ENCODE measurements at places on chromosomes 16 and 17.

- no peak for DNase-seq
These were observed 44.9 kb downstream of the USP22 start for GRCh38 chr17:20997711-20998570.

- no peak for DNase-seq
These were observed 225.3 kb downstream of the WWOX start for GRCh38 chr16:78324649-78325285.

GRCh38 chr17:82384051-82384729, 12.6 kb downstream of the UTS2R start:
- DNase-seq: no peak

DNA sequence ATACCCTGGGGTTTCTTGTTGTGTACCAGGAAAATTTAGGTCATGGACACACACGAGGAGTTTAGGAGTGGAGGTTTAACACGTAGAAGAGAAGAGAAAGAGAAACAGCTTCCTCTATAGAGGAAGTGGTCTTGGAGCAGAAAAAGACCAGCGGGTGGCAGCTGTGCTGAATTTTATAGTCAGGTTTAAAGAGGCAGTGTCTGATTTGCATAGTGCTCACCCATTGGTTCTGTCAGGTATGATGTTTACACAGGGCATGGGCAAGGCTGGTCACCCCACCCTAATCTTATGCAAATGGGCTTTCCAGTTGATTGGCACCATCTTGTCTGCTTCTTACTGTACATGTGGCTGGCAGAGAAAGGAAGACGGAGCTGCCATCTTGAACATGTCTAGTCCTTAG, 309.0 kb downstream of the CDH13 start:
- DNase-seq: no peak

GRCh38 chr16:425740-426114, 278 bp downstream of the RAB11FIP3 start:
- no peak for DNase-seq

DNA sequence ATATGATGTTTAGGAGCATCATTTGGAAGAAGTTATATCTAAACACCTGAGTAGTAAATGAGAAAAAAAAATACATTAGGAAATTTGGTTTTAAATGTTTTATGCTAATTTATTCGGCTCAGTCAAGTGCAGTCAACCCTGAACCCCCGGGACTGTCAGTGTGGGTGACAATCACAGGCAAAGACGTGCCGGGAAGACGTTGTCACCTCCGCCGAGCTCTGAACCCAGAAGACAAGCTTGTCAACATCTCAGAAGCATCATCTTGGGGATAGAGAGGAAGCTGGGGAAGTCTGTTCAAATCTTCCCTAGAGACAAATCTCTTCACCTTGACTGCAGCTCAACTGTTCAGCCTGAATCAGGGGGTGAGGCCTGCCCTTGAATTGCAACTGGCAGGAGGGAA, 159.7 kb downstream of the RBFOX3 start:
- DNase-seq: no peak

DNA sequence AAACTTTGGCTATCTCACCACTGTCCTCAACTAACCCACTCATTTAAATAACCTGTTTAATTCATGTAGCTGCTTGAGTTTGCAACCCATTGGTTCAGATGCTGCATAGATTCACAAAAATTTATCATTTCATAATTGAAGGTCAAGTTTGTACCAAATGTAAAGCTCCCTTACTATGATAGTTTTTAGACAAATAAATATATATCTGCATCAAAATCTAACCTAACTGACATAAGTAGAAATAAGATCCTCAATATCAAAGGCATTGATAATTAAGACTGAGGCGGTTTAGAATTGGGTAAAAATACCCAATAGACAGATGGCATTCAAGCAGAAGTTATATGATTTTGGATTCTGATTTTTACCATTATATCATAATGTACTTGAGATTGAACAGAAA, 132.9 kb upstream of the NACA2 start:
- no peak for DNase-seq

- DNase-seq: no peak
These were observed 474.9 kb downstream of the SLC39A11 start for GRCh38 chr17:72617557-72617956.

- no peak for DNase-seq
These were observed 125.0 kb upstream of the HS3ST2 start for GRCh38 chr16:22688930-22689329.

- no peak for DNase-seq
These were observed 36.3 kb downstream of the DHRS7B start for GRCh38 chr17:21163101-21163500.

GRCh38 chr16:68402748-68403040, 45.6 kb downstream of the SMPD3 start:
- DNase-seq: no peak

- DNase-seq: peak; percentile 67
These were observed 689 bp upstream of the TBC1D24 start for GRCh38 chr16:2473999-2474876.

DNA sequence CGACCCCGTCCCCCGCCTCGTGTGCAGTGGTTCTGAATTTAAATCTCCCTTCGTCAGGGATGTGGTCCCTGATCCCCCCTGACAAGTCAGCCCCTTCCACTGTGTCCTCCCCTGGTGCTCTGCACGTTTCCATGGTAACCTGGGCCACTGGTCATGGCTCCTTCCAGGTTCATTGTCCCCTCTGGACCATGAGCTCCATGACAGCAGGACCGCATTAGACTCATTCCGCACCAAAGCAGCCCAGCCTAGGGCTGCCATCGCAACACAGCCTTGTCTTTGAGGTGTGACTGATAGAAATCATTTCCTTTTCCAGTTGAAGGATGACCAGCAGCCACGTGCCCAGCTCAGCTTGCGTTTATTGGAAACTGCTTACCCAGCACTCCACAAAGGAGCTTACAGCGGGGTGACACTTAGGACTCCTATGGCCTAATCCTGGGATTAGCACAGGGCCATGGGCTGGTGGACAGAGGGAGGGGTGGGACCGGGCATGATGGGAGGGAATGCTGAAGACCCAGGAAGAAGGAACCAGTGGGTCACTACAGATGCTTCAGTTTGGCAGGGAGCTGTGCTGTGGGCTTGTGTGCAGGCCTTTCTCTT, 7.6 kb downstream of the RCVRN start:
- no peak for DNase-seq

DNA sequence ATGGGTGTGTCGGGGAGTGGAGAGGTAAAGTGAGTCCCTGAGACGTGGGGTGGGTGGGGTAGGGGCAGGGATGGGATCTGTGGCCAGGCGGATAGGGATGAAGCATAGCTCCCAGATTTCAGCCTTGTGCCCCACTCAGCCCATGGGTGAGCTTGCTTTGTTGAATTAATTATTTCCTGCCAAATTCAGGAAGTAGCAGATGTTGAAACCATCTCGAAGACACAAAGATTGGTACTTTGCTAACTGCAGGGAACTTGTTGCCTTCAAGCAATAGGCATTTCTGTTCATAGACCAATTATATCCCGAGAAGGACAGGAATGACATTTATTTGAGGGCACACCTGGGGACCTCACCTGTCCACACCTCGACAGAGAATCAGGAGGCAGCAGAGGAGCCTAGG, 11.0 kb upstream of the C16orf74 start:
- no peak for DNase-seq

DNA sequence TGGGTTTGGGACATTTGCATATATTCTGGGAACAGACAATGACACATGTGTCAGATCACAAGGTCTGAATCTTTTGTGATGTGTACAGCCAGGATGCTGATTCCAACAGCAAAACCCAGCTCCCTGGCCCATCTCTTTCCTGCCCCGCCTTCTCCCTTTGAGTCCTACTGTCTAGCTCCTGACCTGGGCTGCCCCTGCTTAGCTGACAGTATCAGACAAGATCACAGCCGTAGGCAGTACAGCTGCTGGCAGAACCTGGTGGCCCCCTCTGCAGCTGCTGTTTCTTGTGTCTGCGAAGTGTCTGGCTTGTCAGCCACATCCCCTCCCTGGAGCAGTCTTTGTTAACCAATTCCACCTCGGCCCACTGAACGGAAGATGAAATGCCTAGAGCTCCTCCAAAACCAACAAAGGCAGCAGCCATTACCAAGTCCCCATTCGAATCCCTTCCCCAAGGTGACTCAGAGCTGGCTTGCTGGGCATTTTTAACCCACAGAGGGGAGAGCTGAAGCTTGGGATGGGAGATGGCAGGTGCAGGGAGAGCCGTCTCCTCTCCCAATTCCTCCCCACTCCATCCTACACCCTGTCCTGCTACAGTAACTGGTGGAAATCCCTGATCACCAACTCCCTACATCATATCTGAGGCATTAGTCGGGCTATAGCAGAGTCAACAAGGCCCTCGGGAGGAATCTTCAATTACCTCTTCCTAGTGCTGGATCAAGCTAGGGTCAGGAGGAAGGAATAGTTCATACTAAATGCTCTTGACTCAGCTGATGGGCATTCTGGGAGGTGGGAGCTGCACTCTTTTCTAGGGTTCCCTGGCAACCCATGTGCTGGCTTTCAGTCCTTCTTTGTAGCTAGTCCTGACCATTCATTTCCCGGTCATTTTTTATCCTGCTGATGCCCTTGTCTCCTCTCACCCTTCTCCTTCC, 5.8 kb downstream of the PIPOX start:
- no peak for DNase-seq

DNA sequence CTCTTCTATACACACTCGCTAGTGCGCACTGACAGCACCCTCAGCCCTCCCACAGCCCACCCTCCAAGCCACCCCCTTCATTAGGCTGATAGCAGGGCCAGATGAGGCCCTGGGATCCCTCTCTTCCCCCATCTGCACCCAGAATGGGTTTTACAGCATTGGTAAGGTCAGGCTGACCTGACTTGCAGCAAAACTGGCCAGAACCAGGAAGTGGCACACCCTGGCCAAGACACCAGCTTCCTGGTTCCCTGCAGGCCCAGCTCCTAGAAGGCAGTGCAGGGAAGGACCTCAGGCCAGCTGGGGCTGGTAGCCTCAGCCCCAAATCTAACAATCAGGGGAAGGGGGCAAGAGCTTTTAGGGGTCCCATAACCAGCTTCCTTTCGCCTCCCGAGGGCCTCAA, 50.0 kb upstream of the MRPS23 start:
- DNase-seq: peak; percentile 64

DNA sequence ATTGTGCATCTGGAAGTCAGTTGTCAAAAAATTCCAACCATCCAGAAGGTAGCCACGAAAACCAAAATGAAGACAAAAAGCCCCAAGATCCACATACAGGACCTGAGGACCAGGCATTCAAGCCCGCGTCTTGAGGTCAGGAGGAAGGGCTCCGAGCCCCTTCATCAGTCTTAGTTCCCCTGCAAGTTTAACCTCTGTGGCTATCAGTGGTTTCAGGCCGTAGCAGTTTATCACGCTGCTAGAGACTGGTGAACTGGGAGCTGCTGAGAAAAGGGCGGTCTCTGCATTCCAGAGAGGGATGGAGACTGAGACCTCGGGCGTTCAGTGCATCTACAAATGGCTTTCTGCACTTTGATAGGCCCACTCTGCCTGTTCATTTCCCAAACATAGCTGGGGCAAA, 70.6 kb downstream of the IRF8 start:
- DNase-seq: no peak

DNA sequence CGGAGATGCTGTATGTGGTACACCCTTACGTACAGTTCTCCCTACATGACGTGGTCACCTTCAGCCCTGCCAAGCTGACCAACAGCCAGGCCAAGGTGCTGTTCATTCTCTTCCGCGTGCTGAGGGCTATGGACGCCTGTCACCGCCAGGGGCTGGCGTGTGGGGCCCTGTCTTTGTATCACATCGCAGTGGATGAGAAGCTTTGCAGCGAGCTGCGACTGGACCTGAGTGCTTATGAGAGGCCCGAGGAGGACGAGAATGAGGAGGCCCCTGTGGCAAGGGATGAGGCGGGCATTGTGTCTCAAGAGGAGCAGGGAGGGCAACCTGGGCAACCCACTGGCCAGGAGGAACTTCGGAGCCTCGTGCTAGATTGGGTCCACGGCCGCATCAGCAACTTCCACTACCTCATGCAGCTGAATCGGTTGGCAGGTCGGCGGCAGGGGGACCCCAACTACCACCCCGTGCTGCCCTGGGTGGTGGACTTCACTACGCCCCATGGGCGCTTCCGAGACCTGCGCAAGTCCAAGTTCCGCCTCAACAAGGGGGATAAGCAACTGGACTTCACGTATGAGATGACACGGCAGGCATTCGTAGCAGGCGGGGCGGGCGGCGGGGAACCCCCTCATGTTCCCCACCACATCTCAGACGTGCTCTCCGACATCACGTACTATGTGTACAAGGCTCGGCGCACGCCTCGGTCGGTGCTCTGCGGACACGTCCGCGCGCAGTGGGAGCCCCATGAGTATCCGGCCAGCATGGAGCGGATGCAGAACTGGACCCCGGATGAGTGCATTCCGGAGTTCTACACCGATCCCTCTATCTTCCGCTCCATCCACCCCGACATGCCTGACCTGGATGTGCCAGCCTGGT, 1.4 kb downstream of the WDR81 start:
- no peak for DNase-seq

DNA sequence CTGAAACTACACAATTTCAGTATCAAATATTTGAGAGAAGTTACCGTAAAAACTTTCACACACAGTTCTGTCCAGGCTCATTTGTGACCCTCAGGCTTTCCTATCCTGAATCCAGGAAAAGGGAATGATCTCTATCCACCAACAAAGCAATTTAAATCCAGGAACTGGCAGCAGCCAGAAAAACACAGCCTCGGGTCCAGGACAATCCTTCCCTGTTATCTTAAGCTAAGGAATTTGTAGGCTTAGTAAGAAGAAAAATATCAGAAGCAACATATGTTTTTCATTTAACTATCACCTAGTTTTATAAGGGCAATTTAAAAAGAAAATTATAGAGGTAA, 47.1 kb downstream of the TEX2 start:
- no peak for DNase-seq

DNA sequence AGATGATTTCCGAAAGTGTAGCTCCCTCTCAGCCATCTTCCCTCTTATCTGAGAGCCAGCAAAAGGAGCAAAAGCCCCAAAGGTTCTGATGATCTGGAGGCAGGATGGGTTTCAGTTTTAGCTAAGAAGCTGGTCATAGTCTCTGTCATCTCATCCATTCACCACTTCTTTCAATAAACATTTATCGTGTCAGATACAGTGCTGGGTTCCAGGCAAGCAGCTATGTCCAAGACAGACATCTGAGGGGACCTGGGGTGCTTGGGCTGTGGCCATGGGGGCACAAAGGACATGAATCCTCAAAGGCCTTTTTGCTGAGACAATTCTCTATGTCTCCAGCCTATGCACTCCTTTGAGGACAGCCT, 1.0 kb upstream of the ETV4 start:
- no peak for DNase-seq

All from Ammon's horn (tissue), 1 donor.